ENCODE measurements at places on chromosomes 1 and 21. TPM values are rescaled to one million over a fixed set of nuclear protein-coding genes. Genes with fewer than 3 reads are reported as not detected.

EXTL2 gene
- 3.5 TPM for total RNA-seq

BOLA1 gene
- 7.0 TPM for total RNA-seq

ZNF683 gene
- 38.2 TPM for total RNA-seq

RAD54L gene
- total RNA-seq, result 1.8 TPM

MRPL39 gene
- 10.8 TPM for total RNA-seq

TMEM82 gene
- total RNA-seq, result not detected

TRIM67 gene
- not detected for total RNA-seq

OTUD7B gene
- total RNA-seq, result 10.6 TPM

KLF18 gene
- not detected for total RNA-seq

CELA3A gene
- not detected for total RNA-seq

OPTC gene
- not detected for total RNA-seq

PTAFR gene
- total RNA-seq, result 1.5 TPM

LMOD1 gene
- not detected for total RNA-seq

DNA sequence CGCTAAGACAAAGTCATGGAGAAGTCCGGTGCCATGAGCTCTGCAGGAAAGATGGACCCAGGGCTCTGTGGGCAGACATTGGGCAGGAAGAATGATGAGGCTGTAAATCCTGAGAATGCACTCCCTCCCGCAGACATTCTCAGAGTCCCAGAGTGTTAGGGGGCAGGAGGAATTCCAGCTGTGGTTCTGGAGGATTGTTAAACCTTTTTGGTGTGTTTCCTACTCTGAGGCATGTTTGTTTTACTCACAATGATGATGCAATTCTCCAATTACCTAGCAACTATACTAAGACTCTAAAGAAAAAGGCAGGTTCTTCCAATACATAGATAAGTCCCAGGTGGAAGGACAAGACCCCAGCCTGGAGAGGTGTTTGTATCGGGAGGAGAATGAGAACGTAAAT, 2.8 kb upstream of the CAPN9 start:
- DNase-seq, result no peak
- H3K27me3 ChIP-seq, result no peaks in the 10 kb centered on the region
- no peaks in the 10 kb centered on the region for H3K4me1 ChIP-seq

- H3K4me1 ChIP-seq, result peaks cover 8% of the 10 kb centered on the region
- no peak overlapping the region for H3K4me3 ChIP-seq
- H3K27me3 ChIP-seq, result no peaks in the 10 kb centered on the region
- no peaks in the 10 kb centered on the region for H3K36me3 ChIP-seq
- DNase-seq, result no peak
Observed at GRCh38 chr1:59678040-59678439, 136.7 kb upstream of the HOOK1 start.

- H3K36me3 ChIP-seq, result peaks cover 71% of the 10 kb centered on the region
- H3K27ac ChIP-seq, result peak overlapping the region; percentile 62
- no peak for DNase-seq
- peaks cover 9% of the 10 kb centered on the region for H3K4me1 ChIP-seq
- H3K27me3 ChIP-seq, result no peaks in the 10 kb centered on the region
- H3K4me3 ChIP-seq, result no peak overlapping the region
Observed at GRCh38 chr1:19179597-19180264, 30.3 kb downstream of the UBR4 start.

GRCh38 chr1:66840929-66841328, 39.9 kb upstream of the INSL5 start:
- H3K4me1 ChIP-seq, result peaks cover 4% of the 10 kb centered on the region
- no peak overlapping the region for H3K4me3 ChIP-seq
- DNase-seq, result peak; percentile 19

DNA sequence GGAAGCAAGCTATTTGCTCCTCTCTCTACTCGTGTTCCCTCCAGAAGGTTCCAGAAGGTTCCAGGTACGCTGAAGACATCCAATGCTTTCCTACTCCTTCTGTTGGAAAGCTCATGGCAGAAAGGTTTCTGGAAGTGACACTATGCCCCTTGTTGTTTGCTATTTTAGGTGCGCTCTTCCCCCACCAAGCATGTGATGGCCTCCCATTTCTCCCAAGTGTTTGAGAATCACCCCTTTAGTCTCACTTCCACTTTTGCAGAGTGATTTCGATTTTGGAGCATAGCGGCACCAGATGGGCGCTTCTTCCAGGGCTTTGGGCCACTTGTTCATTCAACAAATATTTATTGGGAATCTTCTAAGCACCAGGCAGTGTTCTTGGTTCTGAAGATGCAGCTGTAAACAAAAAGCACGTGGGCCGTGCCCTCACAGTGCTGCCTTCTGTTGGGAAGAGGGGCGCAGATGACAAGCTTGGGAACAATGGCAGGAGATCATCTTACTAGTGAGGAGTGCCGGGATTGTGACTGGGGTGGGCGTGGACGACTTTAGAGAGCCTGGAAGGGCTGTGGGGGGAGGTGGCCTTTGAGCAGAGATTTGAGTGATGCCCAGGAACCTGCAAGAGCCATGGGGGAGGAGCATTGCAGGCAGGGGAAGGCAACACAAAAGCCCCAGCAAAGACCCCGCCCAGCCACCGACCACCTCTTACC, 43.0 kb upstream of the TARDBP start:
- H3K36me3 ChIP-seq, result no peaks in the 10 kb centered on the region
- H3K27me3 ChIP-seq, result no peaks in the 10 kb centered on the region
- DNase-seq, result no peak

- DNase-seq, result no peak
- no peaks in the 10 kb centered on the region for H3K27me3 ChIP-seq
- H3K4me3 ChIP-seq, result no peak overlapping the region
- peaks cover 3% of the 10 kb centered on the region for H3K36me3 ChIP-seq
- peaks cover 100% of the 10 kb centered on the region for H3K4me1 ChIP-seq
Observed at GRCh38 chr1:156492591-156493080, 7.9 kb downstream of the MEF2D start.

DNA sequence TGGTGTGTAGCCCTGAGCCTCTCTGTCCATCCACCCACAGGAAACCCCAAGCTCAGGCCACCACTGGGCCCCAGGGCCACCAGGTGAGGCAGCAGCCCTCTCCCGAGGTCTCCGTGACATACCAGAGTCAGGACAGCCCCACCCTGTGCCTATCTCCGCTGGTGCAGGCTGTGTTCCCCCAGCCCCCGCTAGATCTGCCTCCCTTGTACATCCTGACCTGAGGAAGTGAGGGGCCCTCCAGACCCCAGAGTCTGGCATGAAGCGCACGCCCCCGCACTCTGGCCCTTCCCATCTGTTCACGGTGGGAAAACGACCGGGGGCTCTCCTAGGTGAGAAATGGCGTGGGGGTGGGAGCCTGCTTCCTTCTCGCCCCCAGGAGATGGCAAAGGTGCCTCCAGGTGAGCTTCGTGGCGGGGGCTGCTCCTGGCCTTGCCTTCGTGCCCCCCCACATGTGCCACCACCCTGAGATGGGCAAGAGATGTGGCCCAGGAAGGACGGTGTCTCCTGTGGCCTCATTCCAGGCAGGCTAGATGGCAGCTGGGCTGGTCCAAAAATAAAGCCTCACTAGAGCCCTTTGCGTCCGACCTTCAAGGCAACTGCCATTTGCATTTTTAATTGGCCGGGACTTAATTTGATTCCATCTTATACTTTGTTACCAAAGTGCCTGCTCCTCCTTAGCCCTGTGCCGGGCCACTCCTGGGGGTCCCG, 3.1 kb downstream of the GABRD start:
- H3K4me1 ChIP-seq, result peaks cover 18% of the 10 kb centered on the region
- H3K27me3 ChIP-seq, result peaks cover 28% of the 10 kb centered on the region
- DNase-seq, result no peak
- no peak overlapping the region for H3K4me3 ChIP-seq

DNA sequence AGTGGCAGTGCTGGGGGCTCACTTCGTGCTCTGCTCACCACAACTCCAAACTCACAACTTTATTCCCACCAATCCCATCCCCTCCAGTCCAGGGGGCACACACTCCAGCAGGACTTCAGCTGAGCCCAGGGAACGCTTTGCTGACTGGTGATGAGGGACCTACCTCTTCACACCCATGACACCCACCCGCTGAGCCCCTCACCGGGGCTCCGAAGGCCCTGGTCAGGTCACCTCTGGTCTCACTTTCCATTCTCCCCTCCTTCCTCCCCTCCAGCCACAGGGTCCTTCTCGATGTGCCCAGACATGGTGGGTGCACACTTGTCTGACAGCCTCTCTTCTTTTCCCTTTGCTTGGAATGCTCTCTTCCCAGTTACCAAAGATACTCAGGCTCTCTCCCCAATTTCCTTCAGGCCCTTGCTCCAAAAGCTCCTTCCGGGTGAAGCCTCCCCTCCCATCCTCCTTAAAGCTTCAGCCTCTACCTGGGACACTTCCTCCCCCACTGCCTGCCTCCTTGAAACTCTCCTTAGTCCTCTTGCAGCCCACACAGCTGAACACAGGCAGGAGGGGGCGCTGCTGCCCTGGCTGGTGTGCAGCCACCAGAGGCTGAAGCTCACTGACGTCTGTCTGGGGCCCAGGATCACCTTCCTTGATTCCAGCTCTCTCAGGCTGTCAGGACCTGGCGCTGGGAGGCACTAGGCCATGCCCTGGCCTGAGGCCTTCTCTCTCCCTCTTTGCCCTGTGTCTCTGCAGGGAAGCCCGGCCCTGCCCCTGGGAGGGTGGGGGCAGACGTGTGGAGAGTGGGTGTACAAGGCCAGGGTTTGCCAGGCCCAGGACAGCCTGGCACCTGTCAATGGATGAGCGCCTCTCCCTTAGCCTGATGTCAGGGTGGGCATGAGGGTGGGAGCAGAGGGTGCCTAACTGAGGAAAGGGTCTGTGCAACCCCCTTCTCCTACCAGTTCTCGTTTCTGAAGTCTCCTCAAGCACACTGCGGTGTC, 1.6 kb downstream of the KCNE1 start:
- no peak overlapping the region for H3K4me3 ChIP-seq
- H3K27me3 ChIP-seq, result peaks cover 4% of the 10 kb centered on the region
- DNase-seq, result no peak
- H3K27ac ChIP-seq, result no peak overlapping the region
- H3K4me1 ChIP-seq, result peaks cover 18% of the 10 kb centered on the region

GRCh38 chr1:183583466-183583865, 6.8 kb downstream of the NCF2 start:
- DNase-seq, result no peak
- H3K27ac ChIP-seq, result no peak overlapping the region
- H3K4me1 ChIP-seq, result peaks cover 20% of the 10 kb centered on the region
- no peaks in the 10 kb centered on the region for H3K36me3 ChIP-seq
- H3K4me3 ChIP-seq, result no peak overlapping the region
- no peaks in the 10 kb centered on the region for H3K27me3 ChIP-seq

DNA sequence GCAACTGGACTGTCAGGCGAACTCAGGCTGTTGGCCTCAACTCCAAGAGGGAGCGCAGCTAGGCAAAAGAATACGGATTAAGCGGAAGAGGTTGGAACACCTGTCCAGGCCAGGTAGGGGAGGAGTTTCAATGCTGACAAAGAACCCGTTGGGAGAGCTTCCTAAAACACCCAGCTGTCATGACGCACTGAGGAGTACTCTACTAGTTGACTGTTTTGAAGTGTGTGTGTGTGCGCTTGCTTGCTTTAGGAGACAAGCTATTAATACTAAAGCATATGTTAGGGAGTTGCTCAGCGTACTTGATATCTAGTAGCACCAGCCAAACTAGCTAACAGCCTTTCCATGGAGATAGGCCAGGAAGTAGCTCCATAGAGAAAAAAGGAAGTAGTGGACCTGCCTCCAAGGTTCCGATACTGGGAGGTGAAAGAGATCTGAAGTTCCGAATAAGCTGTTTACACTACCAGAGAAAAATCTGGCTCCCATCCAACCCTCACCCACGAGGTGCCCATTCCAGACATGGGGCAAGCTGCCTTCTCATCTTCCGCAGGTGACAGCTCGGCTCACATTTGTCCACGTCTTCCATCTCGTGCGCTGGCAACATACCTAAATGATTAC, 974 bp upstream of the FNBP1L start:
- H3K27ac ChIP-seq, result no peak overlapping the region
- DNase-seq, result peak; percentile 55
- peaks cover 21% of the 10 kb centered on the region for H3K4me1 ChIP-seq
- H3K4me3 ChIP-seq, result no peak overlapping the region
- no peaks in the 10 kb centered on the region for H3K36me3 ChIP-seq

GRCh38 chr1:159250638-159251216, 46.1 kb downstream of the ACKR1 start:
- no peaks in the 10 kb centered on the region for H3K36me3 ChIP-seq
- no peaks in the 10 kb centered on the region for H3K4me1 ChIP-seq
- no peak for DNase-seq
- no peak overlapping the region for H3K27ac ChIP-seq
- H3K4me3 ChIP-seq, result no peak overlapping the region
- no peaks in the 10 kb centered on the region for H3K27me3 ChIP-seq

GRCh38 chr1:160200786-160201185, 4.4 kb upstream of the PEA15 start:
- H3K4me1 ChIP-seq, result peaks cover 14% of the 10 kb centered on the region
- no peaks in the 10 kb centered on the region for H3K27me3 ChIP-seq
- no peak overlapping the region for H3K27ac ChIP-seq

DNA sequence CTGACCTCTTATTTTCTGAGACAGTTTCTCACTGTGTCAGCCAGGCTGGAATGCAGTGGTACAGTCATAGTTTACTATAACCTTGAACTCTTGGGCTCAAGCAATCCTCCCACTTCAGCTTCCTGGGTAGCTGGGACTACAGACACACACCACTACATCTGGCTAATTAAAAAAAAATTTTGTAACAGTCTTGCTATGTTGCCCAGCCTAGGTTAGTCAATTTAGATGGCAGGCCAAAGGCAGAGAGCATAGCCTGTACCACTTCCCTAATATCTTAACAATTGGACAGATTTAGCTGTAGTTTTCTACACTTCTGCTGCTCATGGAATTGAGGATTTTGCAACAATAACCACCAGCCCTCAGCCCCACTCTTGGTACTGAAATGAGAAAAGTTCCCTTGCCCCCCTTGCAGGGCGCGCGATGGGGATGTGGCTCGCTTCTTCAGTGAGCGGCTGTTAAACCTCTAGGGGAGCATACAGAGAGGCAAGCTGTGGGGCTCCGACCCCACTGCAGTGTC, 34.9 kb upstream of the PTGFRN start:
- H3K4me3 ChIP-seq, result no peak overlapping the region
- no peaks in the 10 kb centered on the region for H3K27me3 ChIP-seq
- H3K4me1 ChIP-seq, result peaks cover 19% of the 10 kb centered on the region
- no peak overlapping the region for H3K27ac ChIP-seq

DNA sequence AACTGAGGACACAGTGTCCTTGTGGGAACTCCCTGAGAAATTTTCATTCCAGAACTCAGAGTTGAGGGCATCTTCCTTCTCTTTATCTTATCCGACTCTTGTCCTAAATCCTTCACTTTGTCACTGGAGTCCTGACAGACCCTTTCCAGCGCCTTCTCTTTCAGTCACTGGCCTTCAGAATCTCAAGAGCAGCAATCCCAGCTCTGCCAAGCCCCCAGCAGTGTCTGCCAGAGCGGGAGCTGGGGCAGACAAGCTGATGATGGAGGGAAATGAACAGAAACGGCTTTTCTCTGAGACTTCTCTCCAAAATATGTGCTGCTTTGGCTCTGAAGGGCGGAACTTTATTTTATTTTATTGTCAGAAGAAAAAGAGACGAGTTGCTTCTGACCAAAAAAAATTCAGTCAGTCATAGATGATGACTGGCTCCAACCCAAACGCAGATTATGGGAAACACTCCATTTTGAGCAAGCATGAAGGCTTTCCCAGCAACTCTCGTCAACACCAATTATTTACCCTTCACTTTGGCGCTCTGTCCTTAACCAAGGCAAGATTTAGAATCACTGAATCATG, 32.2 kb downstream of the MIS18A start:
- no peaks in the 10 kb centered on the region for H3K4me1 ChIP-seq
- no peaks in the 10 kb centered on the region for H3K36me3 ChIP-seq
- no peaks in the 10 kb centered on the region for H3K27me3 ChIP-seq
- DNase-seq, result no peak
- H3K4me3 ChIP-seq, result no peak overlapping the region
